ENCODE measurements at places on chromosomes 11 and 22. TPM values are rescaled to one million over a fixed set of nuclear protein-coding genes. Genes with fewer than 3 reads are reported as not detected.

SCGB1A1 gene
- not detected for total RNA-seq

ART1 gene
- not detected for total RNA-seq

GRCh38 chr11:11605181-11605580 lies 16.6 kb downstream of the GALNT18 start:
- no peak for DNase-seq

DNA sequence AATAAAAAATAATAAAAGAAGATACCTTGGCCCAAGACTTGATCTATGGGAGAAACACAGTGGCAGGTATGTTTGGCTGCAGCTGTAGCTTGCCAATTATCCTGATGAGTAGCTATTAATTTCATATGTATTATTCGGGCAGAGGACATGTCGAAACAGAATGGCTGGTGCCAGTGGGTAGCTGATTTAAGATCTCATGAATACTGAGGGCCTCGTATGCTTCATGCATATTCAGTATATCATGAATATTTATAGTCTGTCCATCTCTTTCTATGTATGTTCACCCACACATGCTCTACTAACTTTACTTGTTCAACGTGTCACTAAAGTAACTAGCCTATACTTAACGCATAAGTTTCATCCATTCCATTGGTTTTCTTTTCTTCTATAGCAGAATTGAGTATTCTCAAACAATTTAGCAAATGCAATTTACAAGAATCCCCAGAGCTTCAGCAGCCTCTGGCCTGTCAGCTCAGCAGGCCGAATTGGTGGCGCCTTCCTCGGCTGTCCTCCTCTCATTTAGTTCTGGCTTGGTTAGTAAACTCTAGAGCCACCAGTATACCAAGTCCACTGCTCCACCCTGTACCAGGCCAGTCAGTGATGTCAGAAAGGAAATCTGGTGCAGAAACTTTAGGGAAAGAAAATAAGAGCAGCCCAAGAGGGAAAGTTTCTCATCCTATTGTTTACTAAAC lies 17.9 kb downstream of the ART5 start:
- DNase-seq: no peak

GRCh38 chr11:102580185-102580951 lies 44.8 kb downstream of the MMP20 start:
- peak; percentile 7 for DNase-seq

DNA sequence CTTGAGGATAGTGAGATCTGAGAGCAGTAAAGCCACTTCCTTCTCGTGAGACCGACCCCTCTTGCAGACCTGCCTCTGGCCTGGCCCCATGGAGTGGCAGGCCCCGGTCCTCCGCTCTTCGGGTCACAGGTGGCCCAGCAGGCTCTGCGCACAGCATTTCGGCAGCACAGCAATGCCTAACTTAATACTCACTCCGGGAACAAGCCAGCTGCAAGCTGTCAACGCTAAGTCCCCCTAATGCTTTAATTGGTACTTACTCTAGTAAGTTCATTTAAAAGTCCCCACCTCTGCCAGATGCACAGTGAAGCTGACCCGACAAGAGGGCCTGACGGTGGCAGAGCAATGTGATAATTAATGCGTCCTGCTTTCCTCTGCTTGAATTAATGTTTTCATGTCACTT lies 349.3 kb upstream of the B3GAT1 start:
- DNase-seq: no peak

TRIM51 gene
- not detected for total RNA-seq

DNA sequence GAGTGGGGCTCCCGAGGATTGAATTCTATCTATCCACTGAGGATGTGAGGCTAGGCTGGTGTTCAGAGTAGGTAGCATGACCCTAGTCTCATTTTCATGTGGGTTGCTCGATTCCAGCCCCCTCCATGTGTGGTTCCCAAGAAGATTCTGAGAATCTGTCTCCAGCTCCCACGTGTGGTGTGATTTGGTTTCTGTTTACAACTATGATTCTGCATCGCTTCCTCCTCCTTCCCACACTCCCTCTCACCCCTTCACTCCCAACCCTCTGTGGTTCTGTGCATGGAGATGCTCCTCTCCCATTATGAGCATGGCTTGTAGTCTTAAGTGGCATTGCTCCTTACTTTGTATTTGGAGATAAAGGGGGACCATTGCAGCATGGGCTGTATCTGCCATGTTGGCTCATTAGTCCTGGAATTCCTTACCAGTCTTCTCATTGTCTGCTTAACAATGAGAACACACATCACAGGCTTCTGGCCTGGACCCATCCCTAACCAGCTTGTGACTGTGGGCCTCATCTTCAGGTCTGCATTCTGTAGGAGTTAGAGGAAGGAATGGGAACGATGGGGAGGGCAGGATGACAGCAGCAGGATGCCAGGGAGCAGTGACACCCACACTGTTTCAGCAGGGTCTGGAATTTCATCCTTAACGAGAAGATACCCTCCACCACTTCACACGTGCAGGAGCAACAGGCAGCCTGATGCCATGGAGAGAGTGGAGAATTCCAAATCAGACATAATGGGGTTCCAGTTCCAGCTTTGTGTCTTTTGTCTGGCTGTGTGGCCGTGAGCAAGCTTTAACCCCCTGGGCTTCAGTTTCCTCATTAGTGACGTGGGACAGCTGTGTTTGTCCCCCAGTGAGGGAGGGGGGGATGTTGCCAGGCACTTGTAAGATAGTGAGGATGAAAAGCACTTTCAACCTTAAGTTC lies 86.0 kb downstream of the CCDC81 start:
- DNase-seq: peak; percentile 74

DNA sequence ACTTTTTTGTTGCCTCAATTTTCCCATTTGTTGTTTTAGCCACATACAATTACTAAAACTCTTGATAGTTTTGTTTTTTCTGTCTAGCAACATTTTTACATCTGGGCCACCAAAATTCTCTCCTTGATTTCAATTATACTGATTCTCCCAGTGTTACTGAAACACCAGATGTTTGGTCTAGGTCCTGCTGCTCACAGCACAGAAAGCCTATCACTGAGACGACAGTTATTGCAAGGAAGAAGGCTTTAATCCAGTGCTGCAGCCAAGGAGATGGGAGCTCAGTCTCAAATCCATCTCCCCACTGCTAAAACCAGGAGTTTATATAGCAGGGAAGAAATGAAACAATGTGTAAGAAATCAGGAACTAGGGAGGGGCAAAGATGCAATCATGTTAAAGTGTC lies 837.7 kb upstream of the CNTN5 start:
- peak; percentile 3 for DNase-seq

DNA sequence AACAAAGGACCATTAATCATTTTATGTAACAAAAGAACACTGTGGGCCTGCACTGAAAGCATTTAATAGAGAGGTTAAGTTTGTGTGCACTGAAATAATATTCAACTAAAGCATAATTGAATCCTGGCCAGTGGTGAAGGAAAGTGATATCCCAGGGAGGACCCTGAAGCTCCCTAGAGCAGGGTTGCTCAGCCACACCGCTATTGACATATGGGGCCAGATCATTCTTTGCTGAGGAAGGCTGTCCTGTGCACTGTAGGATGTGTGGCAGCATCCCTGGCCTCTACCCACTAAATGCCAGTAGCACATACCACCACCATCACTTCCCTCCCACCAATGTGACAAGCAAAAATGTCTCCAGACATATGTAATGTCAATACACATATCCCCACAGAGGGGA lies 166.1 kb upstream of the MTNR1B start:
- DNase-seq: no peak

YAP1 gene
- 61.6 TPM for total RNA-seq

ENTHD1 gene
- not detected for total RNA-seq

LRRC74B gene
- total RNA-seq: not detected

DNA sequence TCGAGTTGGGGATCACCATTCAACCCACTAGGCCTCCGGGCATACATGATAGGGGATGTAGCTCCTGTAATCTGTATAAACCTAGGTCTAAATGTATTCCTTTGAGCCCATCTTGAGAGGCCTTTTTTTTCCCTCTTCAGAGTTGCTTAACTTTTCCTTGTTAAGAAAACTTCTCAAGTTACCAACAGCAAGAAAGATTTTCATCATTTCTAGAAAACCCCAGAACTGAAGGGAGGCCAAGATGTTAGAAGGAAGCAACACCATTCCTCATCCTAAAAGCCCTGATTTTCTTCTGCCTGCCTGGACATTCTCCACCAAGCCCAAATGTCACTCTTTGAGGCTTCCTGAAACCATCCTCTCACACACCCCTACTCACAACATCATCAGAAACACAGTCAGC lies 79.4 kb downstream of the TMPRSS5 start:
- DNase-seq: no peak

Measured in M059J (cell line).